Spinal cord (tissue), 10 donors: ENCODE measurements at places on chromosomes 6 and 20.

- DNase-seq = no peak
Measured at GRCh38 chr6:90719321-90720195, 132.7 kb upstream of the MAP3K7 start.

DNA sequence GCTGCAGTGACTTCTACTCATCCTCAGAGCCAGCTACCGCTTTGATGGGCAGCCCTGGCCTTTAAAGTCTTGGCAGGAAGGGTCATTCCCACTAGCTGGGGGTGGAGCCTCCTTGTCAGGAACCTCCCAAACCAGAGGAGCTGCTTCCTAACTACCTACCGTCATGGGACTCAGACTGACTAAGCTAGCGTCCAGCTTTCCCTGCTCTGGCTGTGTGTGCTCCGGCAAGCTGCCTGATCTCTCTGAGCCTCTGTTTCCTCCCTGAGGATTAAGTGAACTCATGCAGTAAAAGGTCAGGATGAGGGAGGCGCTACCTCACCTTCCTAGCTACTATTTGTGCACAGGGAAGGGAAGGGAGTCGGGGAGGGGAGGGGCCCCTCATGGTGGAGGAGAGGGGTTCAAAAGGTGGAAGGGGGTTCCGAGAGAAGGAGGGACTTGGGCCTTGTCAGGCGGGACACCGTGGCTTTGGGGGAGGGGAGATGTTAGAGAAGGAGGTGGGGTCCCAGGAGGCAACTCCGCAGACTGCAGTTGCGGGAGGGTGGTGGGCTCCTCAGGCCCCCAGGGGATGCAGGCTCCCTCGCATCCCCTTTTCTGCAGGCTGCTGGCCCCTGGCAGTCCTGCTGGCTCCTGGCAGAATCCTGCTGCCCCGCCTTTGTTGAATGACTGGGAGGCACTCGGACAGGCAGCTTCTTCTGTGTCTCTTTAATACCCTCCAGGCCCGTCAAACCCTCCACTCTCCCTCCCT, 9.8 kb downstream of the DUSP15 start:
- DNase-seq = no peak

DNA sequence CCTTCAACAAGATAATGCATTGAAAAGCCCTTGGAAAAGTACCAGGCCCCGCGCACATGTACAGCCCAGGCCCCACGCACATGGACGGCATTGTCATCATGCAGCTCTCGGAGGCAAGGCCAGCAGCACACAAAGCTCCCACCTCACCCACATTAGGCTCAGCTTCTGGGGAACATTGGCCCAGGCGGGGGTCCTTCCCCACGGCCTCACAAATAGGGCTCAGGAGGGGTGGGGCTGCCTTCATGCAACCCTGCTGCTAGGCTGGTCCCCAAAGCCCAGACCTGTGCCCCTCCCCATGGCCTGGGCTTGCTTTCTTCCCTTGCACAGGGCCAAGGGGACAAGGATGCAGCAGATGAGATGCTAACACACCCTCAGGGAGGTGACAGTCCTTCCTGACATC, 26.7 kb downstream of the NPEPL1 start:
- peak; percentile 33 for DNase-seq

GRCh38 chr6:145315982-145316600, 419.2 kb downstream of the EPM2A start:
- no peak for DNase-seq

- DNase-seq = no peak
Measured at GRCh38 chr20:20089018-20089417, 36.7 kb downstream of the CFAP61 start.

DNA sequence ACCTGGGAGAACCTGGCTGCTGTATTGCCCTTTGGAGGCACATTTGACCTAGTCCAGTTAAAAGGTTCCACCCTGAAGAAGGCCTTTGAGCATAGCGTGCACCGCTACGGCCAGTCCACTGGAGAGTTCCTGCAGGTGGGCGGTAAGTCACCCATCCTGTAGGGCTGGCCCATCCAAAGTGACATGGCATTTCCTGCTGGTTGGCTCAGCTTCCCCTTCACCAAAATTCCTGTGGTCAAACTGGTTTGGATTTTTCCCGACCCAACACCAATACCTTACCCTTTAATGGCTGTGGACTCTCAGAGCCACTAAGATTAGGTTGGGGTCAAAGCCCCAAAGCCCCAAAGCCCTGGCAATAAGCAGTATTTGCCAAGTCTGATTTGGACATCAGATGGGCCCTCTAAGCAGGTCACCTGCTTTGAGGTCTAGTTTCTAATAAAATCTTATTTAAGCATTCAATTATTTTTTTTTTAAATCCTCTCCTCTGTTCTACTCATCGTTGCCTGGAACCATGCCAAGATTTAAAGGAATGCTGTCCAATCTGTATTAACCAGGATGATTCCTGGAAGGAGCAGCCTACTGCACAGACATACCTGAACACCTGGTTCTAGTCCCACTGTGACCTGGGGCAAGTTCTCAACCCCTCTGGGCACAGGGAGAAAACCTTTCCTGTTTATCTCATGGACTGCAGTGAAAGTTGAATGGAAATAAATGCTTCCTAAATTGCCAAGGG, 40.8 kb downstream of the NT5E start:
- DNase-seq = no peak

- DNase-seq = no peak
Measured at GRCh38 chr6:144055121-144055931, 40.0 kb downstream of the SF3B5 start.

DNA sequence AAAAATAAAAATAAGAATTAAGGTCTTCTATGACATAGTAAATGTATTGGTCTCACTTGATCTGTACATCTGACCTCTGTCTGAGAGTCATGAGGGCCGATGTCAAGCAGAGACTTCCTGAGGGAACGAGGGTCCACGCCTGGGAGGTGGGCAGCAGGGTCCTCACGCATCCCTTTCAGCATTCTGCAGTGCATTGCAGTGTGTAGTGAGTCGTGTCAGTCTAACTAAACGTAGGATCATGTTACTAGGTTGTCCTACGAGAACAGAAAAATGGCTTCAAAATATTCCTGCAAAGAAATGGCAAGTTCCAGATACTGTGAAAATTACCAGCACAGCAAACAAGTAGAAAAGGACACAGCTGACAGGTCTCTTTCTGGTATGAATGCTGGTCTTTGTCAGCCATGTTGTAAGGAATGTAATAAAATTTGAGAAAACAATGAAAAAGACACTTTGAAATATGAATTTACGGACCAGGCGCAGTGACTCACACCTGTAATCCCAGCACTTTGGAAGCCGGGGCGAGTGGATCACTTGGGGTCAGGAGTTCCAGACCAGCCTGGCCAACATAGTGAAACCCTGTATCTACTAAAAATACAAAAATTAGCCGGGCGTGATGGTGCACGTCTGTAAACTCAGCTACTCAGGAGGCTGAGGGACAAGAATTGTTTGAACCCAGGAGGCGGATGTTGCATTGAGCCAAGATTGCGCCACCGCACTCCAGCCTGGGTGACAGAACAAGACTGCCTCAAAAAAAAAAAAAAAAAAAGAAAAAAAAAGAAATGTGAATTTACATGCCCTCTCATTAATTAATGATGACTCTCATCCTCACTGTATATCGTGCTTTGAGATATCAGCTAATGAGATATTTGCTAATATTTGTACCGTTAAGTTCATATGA, 2.4 kb upstream of the AHCY start:
- no peak for DNase-seq

DNA sequence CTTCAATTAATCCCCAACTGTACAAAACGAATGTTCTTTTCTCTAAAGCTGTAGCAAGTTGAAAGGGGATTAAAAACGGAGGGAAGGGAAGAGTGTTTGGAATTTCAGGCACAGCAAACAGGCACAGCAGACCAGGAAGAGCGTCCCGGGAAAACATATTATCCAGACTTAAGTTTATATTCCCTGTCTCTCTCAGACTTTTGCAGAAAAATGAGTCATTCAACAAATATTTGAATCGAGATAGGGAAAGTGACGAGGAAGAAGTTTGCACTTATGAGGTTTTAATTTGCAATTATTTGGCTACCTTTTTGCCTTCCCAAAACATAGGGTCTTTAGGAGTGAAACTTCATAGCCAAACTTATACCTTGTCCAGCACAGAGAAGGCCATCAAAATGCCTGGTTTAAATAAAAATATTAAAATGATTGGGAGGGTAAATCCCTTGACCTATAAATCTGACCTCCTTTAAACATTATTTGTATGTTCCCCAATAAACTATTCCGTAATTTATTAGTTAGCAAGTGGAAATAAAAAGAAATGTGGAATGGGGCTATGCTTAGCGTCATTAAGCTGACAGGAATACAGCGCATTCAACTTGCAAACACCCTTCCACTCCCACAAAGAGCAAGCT, 16.0 kb downstream of the HFE start:
- DNase-seq = no peak

GRCh38 chr20:61970357-61970756, 95.3 kb downstream of the TAF4 start:
- no peak for DNase-seq

DNA sequence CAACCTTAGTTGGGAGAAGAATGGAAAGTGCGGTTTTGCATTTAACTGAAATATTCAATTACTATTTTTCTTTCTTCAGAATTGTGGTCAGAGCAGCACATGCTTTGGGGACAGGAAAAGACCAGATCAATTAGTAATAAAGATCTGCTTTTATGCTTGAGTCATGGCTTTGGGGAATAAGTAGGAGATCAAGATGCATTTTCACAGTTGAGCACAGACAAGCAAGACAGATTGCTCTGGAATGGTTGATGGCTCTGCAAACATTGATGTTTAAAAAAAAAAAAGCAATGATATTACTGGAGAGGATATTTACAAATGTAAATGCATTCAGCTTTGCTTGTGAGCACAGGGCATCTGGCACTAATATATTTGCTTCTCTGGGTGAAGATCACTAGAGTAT, 224.4 kb upstream of the SASH1 start:
- DNase-seq = no peak

- DNase-seq = peak; percentile 82
Measured at GRCh38 chr6:98823428-98824161, 10.8 kb upstream of the POU3F2 start.

DNA sequence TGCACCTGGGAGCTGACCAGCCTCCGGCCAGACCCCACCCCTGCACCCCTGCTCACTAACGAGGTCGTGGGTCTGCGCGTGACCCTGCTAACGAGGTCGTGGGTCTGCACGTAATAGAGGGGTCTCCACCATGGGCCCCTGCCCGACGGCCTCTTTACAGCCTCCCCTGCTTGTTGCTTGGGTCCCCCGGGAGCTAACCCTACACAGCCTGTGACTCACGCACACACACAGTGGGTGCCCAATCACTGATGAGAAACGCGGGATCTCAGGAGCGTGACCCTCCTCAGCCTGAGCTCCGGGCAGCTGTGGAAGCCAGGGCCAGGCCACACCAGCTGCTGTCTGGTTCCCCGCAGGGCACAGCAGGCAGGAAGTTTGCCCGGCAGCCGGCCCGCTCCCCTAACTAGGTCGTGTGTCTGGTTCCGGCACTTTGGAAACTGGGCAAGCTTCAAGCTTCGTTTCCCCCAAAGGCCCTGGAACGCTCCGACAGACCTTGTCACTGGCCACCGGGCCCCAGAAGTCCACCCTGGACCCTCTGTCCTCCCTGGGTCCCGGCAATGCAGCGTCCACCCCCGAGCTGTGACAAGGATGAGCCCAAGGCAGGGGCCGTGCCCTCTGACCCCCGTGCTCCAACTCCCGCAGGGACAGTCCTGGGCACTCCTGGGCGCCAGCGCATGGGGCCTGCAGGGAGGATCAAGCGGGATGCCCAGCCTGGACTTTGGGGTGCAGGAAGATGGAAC, 767 bp downstream of the PTK6 start:
- DNase-seq = no peak

DNA sequence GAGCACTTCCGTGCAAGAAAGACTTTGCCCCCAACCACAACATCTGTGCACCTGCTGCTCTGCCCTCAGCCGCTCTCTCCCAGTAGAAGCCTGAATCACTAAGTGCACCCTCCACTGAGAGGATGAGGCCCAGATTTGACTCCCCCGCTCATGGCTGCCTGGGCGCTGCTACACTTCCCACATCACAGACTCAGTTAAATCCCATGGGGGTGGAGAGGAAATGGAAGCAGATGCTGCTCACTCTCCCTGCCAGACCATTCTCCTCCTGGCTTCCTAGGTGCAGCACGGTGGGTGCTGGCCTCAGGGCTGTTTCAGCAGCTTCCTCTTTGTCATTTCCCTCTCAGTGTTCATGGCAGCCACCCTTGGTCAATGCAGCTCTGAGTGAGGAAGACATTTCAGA, 4.8 kb downstream of the CST5 start:
- no peak for DNase-seq

DNA sequence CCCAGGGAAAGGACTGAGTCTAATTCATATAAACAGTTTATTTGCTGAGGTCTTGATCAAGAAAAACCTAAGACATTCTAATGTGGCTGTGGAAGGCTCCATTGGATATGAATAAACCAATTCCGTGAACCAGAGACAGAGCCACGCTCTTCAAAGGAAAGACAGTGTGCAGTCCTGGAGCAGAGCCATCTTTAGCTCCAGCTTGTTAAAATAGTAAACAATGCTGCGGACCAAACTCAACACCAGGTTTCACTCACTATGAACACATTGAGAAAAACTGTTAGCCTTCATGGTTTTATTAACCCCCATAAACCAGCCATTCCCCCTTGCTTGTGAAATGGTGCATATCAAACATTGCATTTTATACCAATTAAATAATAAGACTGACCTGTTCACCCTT, 61.9 kb downstream of the COL9A1 start:
- DNase-seq = no peak

DNA sequence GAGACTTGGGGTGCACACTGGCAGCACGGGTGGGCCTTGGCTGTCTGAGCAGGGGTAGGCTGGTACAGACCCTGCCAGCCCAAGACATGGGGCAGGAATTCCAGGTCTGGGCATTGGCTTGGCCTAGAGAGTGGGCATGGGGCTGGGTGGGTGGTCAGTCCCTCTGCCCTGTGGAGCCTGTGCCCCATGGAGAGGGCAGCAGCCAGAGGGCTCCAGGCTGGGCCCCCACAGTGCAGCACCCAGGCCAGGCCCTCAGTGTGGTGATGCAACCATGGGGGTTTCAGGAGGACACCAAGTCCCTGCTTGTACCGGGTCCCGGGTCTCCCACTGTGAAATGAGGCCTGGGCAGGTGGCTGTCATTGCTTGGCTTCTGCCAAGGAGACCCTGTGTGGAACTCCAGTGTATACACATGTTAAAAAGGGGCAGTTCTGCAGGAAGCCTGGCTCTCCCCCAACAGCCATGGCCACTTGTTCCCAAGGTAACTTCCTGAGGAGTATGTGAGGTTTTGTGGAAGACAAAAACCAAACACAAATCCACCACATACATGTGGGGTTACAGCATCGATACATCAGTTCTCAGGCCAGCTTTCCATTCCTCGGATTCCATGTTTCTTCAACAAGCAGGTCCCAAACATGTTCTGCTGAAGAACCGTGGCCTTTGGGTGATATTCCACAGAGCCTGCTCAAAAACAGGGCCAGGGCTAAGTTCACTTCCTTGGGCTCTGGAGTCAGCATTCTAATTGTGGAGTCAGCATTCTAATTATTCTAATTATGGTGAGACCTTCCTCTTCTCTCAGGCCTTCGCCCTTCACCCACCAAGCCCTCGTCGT, 77.3 kb downstream of the DACT2 start:
- no peak for DNase-seq

- no peak for DNase-seq
Measured at GRCh38 chr20:21143194-21143890, 17.5 kb downstream of the KIZ start.

GRCh38 chr6:108760126-108761050, 87.8 kb upstream of the ARMC2 start:
- DNase-seq = no peak
